ENCODE measurements at places on chromosomes 6 and 20.

- DNase-seq = no peak
Observed at GRCh38 chr20:62675877-62676260, 32.8 kb upstream of the NTSR1 start.

GRCh38 chr6:137761072-137761471 lies 106.0 kb upstream of the TNFAIP3 start:
- no peak for DNase-seq

DNA sequence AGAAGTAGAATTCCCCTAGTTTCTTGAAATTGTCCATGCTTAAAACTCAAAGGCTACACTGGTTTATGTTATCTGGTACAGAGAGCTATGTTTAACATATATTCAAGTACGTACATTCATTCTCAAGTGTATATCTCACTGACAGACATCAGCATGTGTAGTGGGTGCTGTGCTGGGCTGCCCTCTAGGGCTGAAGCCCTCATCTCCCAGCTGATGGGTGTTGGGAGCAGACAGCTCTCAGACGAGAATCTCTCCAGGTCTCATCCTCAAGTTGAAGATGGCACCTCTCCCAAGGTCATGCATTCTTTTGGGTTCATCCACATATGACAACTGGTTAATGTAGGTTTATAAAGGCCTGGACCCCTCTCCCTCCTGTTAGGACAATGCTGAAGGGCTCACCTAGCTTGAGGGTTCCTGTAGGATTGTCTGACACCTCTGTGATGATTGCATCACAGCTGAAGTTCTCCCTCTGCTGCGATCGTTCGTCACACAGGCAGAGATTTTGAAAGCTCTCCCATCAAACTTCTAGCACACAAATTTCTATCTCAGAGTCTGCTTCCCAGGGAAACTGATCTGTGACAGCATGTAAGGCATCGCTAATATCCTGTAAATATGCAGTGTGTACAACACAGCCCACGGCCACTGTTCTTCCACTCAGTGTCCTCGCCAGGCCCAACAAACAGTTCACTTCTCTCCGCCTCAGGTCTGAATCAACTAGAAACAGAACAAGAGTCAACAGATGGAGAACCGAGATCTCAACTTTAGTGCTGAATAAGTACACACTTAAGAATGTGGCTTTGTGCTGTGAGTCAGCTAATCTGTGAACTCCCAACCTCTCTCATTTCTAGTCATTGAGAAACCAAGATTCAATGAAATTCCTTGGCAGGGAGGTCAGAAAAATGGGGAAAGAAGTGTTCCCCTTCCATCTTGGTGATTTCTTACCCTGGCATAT lies 43.2 kb downstream of the PREP start:
- no peak for DNase-seq

DNA sequence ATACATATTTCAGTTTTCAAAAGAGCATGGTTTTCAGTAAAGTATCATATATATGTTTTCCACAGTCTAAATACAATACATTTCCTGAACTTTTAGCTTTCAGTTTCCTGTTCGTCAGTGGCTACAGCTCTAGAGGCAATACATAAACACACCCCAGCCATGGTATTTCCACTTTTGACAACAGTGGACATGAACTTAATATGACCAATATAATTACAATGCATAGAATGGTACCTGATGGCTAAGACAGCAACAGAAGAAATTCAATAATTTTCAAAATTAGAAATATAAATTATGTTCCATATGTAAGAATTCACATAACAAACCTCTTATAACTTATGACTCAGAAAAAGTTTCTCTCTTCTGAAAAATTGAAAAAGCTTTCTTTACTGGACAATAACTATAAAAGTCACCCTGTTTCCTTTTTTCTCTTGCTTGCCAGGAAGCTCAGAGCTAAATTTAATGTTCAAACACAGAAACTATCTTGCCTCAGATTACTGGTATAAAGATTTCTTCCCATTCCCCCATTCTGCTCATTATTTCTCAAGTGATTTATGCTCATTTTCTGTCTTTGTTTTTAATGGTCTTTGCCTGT lies 19.2 kb downstream of the FKBP5 start:
- no peak for DNase-seq

DNA sequence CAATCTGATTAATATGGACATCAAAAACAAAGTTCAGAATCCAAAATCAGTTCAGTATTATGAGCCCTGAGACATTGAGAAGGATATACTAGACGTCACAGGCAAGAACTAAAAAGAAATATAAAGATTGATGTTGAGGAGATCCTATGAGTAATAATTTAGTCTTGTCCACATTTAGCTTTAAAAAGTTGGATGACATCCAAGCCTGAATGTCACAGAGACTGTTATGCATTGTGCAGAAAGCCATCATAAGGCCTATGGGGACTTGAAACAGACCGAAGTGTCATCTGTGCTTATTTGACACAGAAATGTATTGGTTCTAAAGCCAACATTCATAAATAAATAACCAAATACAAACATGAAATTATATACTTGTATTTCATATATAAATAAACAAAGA lies 581.8 kb upstream of the MMS22L start:
- DNase-seq = no peak

GRCh38 chr6:42511803-42512422 lies 51.9 kb upstream of the UBR2 start:
- no peak for DNase-seq

DNA sequence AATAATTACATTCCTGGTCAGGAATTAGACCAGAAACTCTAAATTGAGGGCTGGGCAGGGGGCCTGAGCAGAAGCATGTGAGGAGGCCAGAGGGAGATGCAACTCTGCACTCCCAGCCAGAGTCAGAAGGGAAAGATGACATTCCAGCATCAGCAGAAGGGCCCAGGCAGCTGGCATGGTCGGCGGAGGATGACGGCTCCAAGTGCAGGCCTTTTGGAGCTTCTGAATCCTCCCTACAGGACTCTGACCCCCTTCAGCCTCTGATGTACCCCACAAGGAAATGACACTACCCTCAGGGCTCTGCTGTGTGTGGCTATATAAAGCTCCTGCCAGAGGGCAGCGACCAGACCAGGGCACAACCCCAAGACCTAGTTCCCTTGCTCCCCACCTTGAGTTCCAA lies 1.9 kb downstream of the LRFN2 start:
- DNase-seq = no peak

DNA sequence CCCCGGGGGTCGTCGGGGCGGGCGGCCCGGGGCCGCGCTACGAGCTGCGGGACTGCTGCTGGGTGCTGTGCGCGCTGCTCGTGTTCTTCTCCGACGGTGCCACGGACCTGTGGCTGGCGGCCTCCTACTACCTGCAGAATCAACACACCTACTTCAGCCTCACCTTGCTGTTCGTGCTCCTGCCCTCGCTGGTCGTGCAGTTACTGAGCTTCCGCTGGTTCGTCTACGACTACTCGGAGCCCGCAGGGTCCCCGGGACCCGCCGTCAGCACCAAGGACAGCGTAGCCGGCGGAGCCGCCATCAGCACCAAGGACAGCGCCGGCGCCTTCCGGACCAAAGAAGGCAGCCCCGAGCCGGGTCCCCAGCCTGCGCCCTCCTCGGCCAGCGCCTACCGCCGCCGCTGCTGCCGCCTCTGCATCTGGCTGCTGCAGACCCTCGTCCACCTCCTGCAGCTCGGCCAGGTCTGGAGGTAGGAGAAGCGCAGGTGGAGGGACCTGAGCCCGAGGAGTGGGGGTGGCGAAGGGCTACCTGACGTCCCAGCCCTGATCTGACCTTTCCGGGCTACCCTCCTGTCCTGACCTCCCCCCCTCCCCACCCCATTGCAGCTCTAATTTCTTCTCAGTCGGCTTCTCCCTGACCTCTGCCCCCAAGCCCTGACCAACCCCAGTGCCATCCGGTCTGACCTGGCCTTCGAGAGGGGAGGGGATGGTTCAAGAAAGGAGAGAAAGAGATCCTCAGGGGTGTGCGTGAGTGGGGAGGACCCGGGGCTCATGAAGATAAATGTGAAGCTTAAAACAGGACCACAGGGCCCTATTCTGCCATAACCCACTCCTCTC lies 558 bp downstream of the XKR7 start:
- DNase-seq = peak; percentile 99

GRCh38 chr6:143958839-143959399 lies 49.1 kb downstream of the PLAGL1 start:
- DNase-seq = no peak

DNA sequence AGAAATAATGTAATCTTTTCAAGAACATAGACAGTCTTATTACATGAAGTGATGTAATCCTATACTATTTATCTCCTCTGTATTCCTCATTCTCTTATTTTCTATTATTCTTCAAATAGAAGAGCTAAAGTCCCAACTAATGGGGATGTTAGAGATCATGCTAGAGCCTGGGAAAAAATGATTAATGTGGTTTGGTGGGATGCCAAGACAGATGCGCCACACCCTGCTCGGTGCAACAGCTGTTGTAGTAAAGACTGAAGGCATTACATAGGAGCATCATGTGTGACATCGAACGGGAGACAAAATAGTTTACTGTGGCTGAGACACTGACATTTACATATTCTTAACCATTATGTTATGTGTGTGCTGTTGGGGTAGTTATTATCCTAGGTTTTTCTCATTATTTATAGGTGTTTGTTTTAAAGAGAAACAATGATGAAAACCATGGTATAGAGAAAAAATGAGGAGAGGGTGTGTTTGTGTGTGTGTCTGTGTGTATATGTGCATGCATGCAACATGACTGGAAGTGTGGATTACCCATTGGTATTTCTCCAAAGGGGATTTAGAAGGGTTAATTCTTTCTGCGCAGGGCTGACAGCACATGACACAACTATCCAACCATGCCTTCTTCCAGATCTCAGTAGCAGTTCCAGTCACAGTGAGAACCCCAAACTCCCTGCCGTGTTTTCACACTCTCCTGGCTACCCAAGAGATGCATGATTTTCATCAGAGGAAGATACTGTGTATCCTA lies 155.3 kb downstream of the EYA4 start:
- DNase-seq = no peak

GRCh38 chr6:156877126-156877863 lies 100.1 kb downstream of the ARID1B start:
- DNase-seq = no peak

DNA sequence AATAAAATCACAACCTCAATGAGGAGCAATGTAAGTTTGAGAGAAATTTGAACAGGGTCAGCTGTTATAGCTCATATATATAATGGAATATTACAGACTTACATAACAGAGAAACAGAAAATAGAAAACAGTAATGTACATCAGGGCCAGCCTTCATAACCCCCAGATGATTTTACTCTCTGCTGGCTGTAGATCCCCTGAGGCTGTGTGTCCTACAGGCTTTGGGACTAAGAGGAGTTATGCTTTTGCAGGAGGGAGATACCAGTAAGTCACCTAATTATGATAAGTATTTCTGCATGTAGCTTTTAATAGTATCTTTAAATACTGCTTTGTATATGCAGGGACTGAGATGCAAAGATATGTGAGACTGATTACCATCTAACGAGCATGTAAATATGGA lies 105.8 kb upstream of the ASCC3 start:
- DNase-seq = no peak

- DNase-seq = no peak
Observed at GRCh38 chr6:129346964-129347363, 363.0 kb downstream of the ARHGAP18 start.

DNA sequence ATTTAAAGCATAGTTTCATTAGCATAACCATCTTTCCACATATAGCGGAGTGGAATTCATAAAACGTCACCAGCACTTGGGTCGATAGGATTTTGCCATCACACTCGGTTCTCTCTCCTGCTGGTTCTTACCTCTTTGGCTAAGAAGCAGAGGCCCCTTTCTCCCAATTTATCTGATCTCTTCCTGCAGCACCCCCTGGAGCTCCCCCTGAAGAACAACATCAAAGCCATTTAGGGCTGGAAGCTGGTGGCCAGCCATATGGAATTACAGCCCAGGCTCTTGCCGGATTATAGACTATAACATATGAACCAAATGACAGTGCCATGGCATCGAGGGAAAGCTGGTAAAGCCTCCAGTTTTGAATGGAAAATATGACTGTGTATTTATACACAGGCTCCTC lies 6.4 kb upstream of the KIF6 start:
- DNase-seq = no peak

DNA sequence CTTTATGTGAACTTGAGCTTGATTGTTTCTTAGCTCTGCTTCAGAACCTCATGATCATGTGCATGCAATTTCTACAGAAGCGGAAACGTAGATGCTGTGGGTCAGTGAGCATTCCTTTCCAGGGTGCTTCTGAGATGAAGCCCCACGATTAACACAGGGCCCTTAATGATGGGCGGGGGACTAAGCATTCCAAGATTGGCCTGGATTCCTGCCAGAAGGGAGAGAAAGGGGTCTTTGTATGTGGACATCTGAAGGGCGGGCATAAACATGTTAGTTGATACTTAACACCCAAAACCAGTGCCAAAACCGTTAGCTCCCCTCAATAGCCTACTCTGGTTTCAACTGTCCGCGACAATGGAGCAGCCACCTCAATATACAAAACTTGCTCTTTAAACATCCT lies 46.9 kb upstream of the POU3F2 start:
- DNase-seq = no peak

DNA sequence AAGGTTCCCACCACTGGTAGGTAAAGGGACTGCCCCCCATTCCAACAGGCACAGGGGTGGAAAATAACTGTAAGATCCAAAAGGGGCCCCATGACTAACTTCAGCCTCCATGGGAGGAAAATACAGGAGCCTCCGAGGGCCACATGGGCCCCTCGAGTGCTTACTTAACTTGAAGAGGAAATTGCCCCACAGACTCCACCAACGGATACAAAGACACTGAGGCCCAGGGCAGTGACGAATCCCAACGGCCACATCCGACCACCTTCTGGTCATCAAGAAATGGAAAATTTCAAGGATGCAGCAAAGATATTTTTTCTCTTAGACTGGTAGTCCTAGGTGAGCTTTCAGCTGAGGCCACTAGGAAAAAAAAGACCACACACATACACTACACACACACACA lies 116.0 kb upstream of the MRPS10 start:
- no peak for DNase-seq

DNA sequence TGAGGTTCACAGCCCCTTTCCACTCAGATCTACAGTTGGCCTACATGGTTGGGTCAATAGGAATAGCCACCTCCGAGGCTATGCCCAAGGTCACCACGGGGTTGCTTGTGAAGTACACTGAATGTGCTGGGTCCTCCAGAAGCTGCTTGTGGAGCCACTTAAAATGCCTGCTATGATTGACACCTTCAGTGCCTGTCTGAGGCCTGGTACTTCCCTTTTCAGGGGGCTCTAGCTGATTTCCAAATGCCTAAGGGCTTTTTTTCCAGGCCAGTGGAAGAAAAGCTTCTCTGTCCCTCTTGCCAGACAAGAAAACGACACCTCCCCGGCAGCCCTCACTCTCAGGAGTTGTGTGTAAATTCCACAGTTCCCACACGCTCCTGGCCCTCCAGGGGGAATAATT lies 6.3 kb upstream of the NXT1 start:
- DNase-seq = no peak

DNA sequence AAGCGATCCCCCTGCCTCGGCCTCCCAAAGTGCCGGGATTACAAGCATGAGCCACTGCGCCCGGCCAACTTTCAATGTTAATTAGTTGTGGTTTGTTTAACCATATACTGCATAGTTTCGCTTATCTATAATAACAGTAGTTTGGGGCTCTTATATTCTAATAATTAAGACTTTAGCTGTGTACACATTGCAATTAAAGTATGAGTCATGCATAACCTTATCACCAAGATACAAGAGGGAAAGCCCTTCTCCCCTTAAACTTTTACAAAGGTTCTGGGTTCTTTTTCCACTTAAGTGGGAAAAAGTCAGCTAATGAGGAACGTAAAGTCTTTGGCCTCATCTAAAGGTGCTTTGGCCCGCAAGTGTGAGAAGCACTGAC lies 3.2 kb upstream of the MCCD1 start:
- DNase-seq = no peak

- peak; percentile 94 for DNase-seq
Observed at GRCh38 chr20:63280929-63281545, 8.4 kb downstream of the ARFGAP1 start.

Measured in 8988T (cell line).